ENCODE measurements at places on chromosomes 6 and 20.

GRCh38 chr6:24931718-24932691 lies 3.8 kb downstream of the RIPOR2 start:
- DNase-seq = no peak

DNA sequence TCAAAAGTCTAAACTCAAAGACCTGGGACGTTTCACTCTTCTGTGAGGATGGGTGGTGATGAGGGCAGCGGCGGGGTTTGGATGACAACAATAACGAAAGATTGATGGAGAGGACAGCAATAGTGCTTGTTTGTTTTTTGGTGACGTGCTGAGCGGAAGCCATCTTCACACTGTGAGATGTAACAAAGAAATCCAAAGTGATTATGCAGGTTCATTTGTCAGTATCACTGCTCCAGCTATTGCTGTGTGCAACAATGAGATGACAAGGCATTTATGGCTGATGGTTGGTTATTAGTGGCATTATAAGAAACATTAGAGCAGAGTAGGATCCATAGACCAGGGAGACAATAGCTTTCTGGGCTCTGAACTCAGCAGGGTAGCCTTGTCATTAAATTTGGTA lies 306.7 kb downstream of the RNF144B start:
- DNase-seq = no peak

DNA sequence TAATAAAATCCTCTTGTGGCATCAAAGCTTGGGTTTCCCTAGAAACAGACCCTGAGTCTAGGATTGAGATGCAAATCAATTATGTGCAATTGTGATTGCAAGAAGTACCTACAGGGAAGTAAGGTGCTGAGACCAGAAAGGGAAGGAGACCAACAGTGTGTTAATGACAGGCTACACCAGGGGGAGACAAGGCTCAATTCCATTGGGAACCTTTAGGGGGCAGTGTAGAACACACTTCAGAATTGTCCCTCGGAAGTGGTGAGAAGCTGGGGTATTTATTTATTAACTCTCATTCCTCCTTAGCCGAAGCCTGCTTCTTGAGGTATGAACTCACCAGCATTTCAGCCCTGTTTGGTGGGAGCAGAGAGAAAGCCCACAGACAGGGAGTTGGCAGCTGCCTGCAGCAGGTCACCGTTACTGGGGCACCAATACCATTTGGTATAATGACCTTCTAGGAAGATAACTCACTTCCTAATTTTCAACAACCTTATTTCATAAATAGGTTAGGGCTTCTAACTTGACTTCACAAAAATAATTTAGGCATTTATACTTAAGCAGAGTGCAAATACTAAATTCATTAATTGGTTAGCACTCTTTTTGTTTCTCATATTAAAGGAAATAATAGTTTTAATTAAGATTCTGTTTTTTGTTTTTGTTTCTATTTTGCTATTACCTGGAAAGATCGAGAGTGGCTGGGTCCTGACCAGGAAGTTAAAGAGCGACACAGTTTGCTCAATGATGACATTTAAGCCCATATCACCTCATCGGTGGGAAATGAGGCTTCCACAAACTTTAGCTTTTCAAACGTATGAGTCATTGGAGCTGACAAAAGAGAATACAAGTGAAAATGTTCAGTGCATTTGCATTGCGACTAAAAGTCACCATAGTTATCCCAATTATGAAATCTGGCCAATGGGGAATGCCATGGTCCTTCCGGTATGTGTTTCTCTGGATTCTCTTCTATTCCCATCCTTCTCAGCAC lies 94.8 kb downstream of the BTBD3 start:
- DNase-seq = no peak

DNA sequence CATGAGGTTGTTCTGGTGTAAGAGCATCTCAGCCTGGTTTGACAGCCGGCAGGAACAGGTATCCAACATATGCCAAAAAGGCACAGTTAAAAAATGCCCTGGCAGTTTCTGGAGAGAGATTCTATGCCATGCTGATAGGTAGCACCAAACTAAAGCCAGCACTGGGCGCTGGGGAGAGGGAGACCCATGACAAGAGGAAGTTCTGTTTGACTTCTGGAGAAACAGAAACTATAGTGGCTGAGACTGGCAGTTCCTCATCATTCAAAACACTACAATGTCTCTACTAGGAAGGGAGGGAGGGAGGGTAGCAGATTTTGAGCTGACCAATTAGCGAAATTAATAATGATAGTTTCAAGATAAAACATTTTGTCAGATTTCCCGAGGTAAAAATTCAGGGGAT lies 174.1 kb downstream of the ADAT2 start:
- no peak for DNase-seq

DNA sequence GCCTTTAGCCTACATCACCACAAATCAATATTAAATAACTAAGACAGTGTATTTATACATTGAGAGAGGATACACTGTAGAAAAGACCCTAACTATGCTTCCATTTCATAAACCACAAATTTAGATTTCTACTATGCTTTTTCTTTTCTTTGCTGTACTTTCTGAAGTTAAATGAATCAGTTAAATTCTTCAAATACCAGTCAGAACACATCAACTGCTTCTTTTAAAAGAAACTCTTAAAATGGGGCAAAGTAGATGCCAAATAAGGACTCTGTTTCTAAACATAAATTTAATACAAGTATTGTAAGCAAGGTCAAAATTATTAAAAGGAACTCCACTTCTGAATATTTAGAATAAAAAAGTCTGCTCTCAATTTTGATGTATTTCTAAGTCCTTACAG lies 76.9 kb downstream of the GMDS start:
- no peak for DNase-seq

DNA sequence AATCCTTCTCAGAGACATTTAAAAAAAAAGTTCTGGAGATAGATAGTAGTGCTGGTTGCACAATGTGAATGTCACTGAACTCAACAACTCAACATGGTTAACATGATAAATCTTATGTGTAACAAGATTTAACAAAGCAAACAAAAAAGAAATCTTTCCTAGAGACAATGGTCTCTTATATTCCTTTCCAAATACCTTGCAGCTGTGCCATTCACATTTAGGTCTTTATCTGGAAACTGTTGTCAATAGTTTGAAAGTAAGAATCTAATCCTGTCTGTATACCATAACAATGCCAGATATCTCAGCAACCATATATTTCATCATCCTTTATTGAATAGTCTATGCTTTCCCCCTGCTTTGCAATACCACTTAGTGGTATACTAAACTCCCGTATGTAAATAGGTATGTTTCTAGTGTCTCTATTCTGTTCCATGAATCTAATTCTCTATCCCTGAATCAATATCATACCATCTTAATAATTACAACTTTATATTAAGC lies 2.1 kb downstream of the SERAC1 start:
- DNase-seq = no peak

DNA sequence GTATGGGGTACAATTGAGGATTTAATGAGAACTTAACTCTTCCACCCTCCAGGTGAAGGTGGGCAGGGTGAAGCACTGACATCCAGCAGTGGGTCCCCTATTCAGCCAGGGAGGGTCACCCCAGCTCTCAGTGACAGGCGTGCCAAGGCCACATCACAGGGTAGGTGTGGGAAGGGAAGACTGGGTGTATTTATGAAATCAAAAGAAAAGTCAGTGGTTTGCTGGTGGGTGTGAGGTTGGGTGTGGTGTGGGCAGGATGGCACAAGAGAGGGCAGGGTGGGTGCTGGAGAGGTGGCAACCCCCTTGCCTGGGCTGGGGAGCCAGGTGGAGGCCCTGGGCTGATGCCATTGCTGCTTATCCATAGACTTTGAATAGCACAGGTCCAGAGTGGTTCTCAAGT lies 16.6 kb downstream of the SYNDIG1 start:
- no peak for DNase-seq

DNA sequence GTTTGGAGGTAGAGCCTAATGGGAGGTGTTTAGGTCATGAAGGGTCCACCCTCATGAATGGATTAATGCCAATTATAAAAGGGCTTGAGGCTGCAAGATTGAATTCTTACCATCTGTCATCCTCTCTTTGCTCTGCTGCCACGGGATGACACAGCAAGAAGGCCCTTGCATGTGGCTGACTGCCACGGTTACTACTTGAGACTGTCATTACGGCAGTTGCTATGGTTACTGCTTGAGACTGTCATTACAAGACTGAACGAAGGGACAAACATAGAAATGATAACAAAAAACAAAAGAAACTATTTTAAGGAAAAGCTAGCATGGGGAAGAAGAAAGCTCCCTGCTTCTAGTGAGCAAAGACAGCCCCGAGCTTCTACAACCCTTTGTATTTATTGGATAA lies 715.0 kb downstream of the TFAP2A start:
- no peak for DNase-seq

DNA sequence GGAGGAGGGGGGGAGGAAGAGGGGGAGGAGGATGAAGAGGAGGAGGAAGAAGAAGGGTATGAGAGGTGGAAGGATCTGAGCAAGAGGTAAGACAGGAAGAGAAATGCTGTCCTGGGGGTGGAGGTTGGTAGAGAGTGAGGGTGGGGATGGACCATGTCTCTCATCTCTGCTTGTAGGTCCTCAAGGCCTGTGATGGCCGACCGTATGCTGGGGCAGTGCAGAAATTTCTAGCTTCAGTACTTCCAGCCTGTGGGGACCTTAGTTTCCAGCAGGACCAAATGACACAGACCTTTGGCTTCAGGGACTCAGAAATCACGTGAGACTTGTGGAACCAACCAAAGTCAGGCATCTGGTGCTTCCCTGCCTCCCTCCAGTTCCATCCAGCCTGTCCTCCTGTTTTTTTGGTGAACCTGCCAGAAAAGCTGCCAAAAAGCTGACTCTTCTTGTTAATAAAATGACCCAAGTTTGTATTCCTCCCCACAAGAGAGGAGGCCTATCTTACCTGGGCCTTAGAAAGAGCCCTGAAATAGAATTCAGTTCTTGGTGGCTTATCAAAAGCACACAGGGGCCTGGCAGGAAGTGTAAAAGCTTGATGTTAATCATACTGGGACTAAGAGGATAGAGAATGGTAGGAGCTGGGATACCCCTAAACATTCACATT lies 2.5 kb upstream of the C4A start:
- no peak for DNase-seq

DNA sequence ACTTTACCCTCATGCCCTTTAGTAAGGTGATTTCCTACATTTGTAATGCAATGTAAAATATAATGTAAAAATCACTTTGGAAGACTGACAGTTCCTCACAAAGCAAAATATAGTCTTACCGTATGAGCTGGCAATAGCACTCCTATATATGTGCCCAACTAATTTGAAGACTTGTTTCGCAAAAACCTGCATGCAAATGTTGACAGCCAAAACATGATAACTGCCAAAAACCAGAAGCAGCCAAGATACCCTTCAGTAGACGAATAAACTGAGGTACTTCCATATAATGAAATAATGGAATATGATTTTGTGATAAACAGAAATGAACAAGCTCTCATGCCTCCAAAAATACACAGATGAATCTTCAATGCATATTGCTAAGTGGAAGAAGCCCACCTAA lies 13.6 kb downstream of the AURKA start:
- no peak for DNase-seq

- DNase-seq = no peak
Observed at GRCh38 chr6:30657454-30657853, 10.5 kb downstream of the C6orf136 start.

GRCh38 chr20:48172357-48172702 lies 387.0 kb upstream of the SULF2 start:
- no peak for DNase-seq

- no peak for DNase-seq
Observed at GRCh38 chr20:20259533-20259932, 108.4 kb upstream of the INSM1 start.

- DNase-seq = no peak
Observed at GRCh38 chr6:45803071-45803470, 212.6 kb downstream of the CLIC5 start.

- no peak for DNase-seq
Observed at GRCh38 chr6:137043710-137044365, 927 bp downstream of the IL20RA start.

DNA sequence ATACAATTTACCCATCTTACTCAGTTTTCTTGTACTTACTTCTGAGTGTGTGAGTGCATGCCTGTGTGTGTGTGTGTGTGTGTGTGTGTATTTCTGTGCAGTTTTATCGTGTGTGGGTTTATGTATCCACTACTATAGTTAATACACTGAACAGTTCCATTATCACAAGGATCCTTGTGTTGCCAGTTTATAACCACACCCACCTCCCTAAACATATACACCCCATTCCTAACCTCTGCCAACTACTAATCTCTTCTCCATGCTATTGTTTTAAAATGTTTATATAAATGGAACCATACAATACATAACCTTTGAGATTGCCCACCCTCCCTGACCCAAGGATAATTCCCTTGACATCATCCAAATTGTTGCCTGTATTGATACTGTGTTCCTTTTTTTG lies 18.7 kb downstream of the POFUT1 start:
- DNase-seq = no peak

GRCh38 chr6:166777096-166777630 lies 150.1 kb upstream of the RPS6KA2 start:
- DNase-seq = no peak

DNA sequence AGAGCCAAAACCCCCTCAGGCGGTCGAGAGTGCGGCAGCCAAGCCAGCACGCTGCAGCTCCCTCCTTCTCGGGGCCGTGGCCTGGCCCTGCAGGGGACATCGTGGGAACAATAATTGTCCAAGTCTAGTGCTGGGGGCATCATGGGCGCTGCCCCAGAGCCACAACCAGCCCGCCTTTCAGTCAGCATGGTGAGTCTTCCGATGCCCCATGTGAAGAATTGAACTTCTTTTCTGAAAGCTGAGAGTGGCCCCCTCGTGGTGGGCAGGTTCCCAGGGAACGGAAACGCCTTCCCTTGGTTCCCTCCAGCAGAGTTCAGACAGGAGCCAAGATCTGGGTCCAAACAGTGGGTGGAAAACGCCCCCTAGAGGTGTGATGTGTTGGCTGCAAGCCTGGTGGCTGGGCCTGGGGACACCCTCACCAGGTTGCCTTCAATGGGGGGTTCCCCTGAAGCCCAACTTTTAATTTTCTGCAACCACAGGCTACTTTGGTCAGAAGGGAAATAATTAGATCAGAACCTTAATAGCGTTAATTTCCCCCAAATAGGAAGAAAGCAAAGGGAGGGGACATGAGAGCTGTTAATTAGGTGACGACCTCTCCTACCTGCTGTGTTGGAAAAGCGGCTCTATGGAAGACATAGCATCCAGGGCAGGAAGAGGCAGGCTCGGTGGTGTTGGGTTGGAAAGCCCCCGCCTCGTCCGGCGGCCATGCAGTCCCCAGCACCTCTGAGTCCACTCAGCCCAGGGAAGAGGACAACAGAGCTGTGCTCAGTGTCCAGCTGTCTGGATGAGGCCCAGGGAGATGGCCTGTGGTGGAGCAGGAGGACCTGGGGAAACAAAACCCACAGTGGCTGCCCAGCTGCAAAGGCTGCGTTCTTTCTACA lies 4.7 kb upstream of the MRGBP start:
- DNase-seq = peak; percentile 47

DNA sequence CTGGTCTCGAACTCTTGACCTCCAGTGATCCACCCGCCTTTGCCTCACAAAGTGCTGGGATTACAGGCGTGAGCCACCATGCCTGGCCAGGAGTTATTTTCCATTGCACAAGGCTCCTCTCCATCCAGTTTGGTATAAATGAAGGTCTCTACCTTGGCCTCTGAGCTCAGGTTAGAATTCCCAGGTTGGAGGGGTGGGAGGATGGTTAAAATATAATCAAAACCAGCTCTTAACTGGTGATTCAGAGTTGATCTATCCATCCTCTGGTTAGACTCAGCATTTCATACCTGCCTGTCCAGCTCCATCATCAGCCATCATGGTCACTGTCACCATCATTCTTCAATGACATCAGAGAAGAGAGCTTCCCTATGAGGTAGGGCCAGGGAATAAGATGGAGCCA lies 2.6 kb upstream of the SLC22A7 start:
- no peak for DNase-seq

Measured in T-cell (primary cell).